ENCODE measurements at places on chromosomes 2 and 18. TPM values are rescaled to one million over a fixed set of nuclear protein-coding genes. Genes with fewer than 3 reads are reported as not detected.

DNA sequence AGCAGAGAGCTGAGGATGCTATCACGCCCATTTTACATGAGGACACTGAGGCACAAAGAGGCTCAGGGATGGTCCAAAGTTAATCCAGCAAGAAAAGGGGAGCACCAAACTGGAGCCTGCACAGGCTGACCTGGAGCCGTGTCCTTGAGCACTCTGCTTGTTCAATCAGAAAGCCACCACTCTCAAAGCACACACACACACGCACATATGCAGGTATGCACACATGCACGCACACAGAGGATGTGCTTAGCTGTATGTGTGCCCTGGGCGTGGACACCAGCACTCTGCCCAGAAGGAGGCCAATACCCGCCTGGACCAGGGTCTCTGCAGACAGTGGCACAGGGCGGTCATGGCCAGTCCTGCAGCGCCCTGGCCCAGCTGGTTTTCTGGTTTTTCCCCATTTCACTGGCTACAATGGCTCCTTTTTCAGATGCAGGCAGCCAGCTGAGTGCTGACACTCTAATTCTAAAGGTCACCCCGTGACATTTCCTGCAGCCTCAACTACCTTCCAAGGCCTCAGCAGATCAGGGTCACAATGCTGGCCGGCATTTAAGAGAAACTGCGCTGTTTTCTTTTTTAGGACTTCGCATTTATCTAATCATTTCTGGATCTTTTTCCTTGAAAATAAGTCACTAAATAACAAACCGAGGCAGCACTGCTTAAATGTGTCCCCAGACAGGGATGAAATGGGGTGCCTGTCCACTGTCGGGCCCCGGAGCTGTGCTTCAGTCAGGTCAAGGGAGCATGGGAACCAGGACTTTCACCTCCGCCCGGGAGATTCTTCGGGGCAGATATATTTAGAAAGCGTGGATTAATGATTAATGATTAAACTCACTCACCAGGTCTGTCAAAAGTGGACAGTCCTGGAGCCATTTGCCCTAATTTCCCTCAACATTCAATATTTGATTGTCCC, 104.5 kb downstream of the HDAC4 start:
- H3K4me1 ChIP-seq, result peaks cover 65% of the 10 kb centered on the region
- peaks cover 2% of the 10 kb centered on the region for H3K36me3 ChIP-seq
- H3K4me3 ChIP-seq, result no peak overlapping the region
- peak; percentile 81 for DNase-seq
- H3K27ac ChIP-seq, result no peak overlapping the region
- H3K27me3 ChIP-seq, result no peaks in the 10 kb centered on the region

DNA sequence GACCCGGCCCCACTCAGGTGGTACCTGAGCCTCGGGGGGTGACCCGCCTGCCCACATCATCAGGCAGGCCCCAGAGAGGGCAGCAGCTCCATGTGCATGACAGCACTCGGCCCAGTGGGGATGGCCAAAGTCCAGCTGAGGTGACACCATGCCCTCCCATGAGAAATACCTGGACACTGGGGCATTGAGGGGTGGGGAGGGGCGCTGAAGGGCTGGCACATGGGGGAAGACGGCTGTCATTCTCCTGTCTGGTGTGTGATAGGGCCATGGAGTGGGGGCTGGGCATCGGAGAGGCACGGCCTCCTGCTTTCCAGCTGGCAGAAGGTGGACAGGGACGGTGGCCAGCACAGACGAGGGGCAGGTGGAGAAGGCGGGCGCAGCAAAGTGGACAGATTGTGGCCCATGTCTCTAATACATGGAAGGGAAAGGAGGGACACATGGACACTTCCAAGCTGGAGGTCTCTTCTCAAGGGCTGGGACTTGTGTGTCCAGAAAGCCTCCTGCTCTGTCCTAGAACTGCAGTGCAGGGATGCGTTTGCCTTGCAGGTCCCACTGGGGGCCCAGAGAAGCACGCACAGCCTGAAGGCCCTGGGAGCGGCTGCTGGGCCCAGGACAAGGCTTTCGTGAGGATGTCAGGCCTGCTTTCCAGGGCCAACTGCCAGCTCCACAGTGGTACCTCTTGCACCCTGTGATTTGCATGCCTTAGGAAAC, 302.2 kb downstream of the NDUFA10 start:
- no peaks in the 10 kb centered on the region for H3K4me1 ChIP-seq
- no peaks in the 10 kb centered on the region for H3K36me3 ChIP-seq
- no peak overlapping the region for H3K4me3 ChIP-seq
- DNase-seq, result no peak
- H3K27me3 ChIP-seq, result no peaks in the 10 kb centered on the region

- H3K4me1 ChIP-seq, result no peaks in the 10 kb centered on the region
- H3K36me3 ChIP-seq, result no peaks in the 10 kb centered on the region
- H3K27me3 ChIP-seq, result no peaks in the 10 kb centered on the region
- H3K4me3 ChIP-seq, result no peak overlapping the region
- DNase-seq, result no peak
Measured at GRCh38 chr2:176284461-176285049, 15.3 kb downstream of the MTX2 start.

GRCh38 chr2:149597668-149598326, 10.2 kb upstream of the MMADHC start:
- no peaks in the 10 kb centered on the region for H3K36me3 ChIP-seq
- H3K27me3 ChIP-seq, result no peaks in the 10 kb centered on the region
- H3K4me1 ChIP-seq, result no peaks in the 10 kb centered on the region
- H3K27ac ChIP-seq, result no peak overlapping the region

- H3K27me3 ChIP-seq, result no peaks in the 10 kb centered on the region
- DNase-seq, result no peak
- H3K4me1 ChIP-seq, result no peaks in the 10 kb centered on the region
- no peak overlapping the region for H3K4me3 ChIP-seq
- H3K36me3 ChIP-seq, result no peaks in the 10 kb centered on the region
Measured at GRCh38 chr2:164574931-164575330, 46.4 kb downstream of the GRB14 start.

DNA sequence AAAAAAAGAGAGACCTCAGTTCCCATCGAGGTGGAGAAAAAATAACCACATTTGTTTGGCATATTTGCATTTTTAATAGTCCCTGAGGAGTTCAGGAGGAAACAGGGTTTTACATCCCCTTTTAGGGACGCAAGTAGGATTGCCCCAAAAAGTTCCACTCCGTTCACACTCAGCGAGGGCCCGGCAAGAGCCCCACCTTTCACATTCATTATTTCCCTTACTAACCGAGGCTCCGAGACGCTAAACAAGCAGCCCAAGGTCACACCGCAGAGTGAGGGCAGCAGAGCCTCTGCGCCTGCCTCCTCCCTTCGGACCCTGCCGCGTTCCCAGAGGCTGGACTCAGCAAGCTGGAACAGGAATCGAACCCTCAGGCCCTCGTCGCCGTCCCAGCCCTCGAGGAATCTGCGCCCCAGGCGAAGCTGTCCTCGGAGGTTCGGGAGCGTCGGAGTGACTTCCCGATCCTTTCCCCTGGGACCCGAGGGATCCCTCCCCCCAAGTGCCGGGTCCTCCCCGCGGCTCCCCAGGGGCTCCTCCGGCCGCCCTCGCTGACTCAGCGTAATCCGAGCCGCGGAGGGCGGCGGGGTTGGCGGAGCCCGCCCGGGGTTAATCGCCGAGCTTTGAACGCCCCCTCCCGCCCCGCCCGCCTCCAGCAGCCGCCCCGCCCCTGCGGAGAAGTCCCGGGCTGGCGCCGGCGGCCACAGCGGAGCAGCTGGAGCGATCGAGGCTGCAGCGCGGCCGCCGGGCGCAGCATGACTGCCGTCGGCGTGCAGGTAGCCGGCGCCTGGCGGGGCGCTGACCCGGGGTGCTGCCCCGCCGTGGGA, at the start of gene TMEM37:
Gene TMEM37 (plus strand): TSS at position 700 of the 821 bp plus-strand sequence. CDS start 50 bp downstream, at position 750.
- H3K36me3 ChIP-seq, result no peaks in the 10 kb centered on the region
- no peaks in the 10 kb centered on the region for H3K27me3 ChIP-seq
- peak within 1 kb of the TSS; percentile 50 for H3K4me3 ChIP-seq
- H3K4me1 ChIP-seq, result peaks cover 5% of the 10 kb centered on the region
- H3K27ac ChIP-seq, result peak within 1 kb of the TSS; percentile 85

DNA sequence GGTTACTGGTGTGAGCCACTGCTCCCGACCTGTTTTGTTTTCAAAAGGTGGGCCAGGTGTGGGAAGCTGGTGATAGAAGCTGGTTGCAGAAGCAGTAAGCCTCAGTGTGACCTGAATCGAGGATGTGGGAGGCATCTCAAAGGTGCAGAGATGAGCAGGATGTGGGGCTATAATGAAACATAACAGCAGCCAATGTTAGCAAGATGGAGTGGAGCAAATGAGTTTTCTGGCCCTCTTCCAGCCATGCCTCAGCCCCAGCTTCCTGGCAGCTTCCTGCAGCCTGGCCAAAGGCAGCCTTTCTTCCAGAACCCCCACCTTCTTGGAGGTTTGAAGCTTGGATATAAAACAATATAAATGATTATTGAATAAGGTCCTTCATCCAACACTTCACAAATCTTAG, 184.8 kb downstream of the NCK2 start:
- H3K27me3 ChIP-seq, result no peaks in the 10 kb centered on the region
- peak; percentile 49 for DNase-seq
- H3K36me3 ChIP-seq, result no peaks in the 10 kb centered on the region
- no peak overlapping the region for H3K4me3 ChIP-seq
- H3K4me1 ChIP-seq, result no peaks in the 10 kb centered on the region

GRCh38 chr2:15602393-15602792, 10.7 kb downstream of the DDX1 start:
- no peaks in the 10 kb centered on the region for H3K4me1 ChIP-seq
- no peak for DNase-seq
- H3K36me3 ChIP-seq, result peaks cover 47% of the 10 kb centered on the region
- H3K4me3 ChIP-seq, result no peak overlapping the region
- no peak overlapping the region for H3K27ac ChIP-seq

DNA sequence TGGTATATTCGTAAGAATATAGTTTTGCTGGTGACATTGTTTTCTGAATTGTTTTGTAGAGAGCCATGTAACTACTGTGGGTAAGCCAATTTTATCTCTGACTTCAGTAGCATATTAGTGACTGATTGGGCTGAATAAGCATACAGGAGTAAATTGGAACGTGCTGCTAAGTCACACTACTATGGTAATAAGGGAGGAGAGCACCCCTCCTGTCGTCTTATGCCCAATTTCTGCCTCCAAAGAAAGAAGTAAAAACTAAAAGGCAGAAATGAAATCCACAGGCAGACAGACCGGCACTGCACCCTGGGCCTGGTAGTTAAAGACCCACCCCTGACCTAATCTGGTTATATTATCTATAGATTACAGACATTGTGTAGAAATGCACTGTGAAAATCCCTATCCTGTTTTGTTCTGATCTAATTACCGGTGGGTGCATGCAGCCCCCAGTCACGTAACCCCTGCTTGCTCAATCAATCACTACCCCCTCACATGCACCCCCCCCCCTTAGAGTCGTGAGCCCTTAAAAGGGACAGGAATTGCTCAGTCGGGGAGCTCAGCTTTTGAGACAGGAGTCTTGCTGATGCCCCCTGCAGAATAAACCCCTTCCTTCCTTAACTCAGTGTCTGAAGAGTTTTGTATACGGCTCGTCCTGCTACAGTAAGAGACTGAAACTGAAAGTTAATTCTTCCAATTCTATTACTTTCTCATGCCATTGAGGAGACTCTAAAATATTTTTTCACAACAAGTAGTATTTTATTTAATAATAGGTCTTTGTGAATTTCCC, 167.0 kb downstream of the ZNF804A start:
- no peak overlapping the region for H3K27ac ChIP-seq
- no peaks in the 10 kb centered on the region for H3K4me1 ChIP-seq
- no peaks in the 10 kb centered on the region for H3K36me3 ChIP-seq
- no peaks in the 10 kb centered on the region for H3K27me3 ChIP-seq
- DNase-seq, result peak; percentile 29

GRCh38 chr2:64699712-64700111, 46.0 kb upstream of the SERTAD2 start:
- H3K4me1 ChIP-seq, result no peaks in the 10 kb centered on the region
- DNase-seq, result no peak
- no peaks in the 10 kb centered on the region for H3K36me3 ChIP-seq
- no peak overlapping the region for H3K27ac ChIP-seq
- H3K4me3 ChIP-seq, result no peak overlapping the region
- no peaks in the 10 kb centered on the region for H3K27me3 ChIP-seq

DNA sequence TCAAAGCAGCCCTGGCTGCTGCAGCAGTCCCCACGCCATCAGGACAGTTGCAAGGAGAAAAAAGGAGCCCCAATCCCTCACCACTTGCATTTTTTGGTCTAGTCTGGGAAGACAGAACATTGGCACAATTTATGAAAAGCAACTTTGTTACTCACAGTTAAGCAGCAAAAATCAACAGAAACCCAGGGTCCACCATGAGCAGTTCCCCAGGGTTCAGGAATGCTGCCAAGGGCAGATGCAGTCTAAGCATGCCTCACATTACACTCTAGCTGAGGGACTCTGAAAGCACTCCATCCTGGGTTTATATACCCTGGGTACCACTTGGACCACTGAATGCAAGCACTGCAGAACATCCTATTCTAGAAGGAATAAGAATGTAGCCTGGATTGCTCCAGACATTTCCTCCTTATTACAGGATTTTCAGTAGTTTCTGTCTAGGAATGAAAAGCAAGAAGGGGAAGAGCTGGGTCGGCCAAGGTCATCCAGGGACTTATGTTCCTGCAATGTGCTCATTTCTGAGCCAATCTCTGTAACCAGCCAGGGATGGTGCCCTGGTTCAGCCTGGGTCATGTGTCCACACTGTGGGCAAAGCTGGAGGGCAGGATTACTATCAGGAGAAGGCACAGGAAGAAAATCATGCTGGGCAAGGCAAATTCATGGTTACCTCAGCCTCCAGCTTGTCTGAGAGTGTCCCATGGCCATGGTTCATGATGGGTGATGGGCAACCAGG, 19.5 kb upstream of the TMEM163 start:
- no peaks in the 10 kb centered on the region for H3K27me3 ChIP-seq
- DNase-seq, result no peak
- no peaks in the 10 kb centered on the region for H3K4me1 ChIP-seq
- no peak overlapping the region for H3K27ac ChIP-seq
- H3K4me3 ChIP-seq, result no peak overlapping the region
- no peaks in the 10 kb centered on the region for H3K36me3 ChIP-seq

- no peak overlapping the region for H3K4me3 ChIP-seq
- H3K27me3 ChIP-seq, result no peaks in the 10 kb centered on the region
- H3K36me3 ChIP-seq, result no peaks in the 10 kb centered on the region
- no peak for DNase-seq
- H3K4me1 ChIP-seq, result no peaks in the 10 kb centered on the region
- H3K27ac ChIP-seq, result no peak overlapping the region
Measured at GRCh38 chr18:73279498-73279897, 411.7 kb upstream of the NETO1 start.

GRCh38 chr2:238845583-238846377, 2.1 kb upstream of the TWIST2 start:
- DNase-seq, result no peak
- no peaks in the 10 kb centered on the region for H3K36me3 ChIP-seq
- H3K27me3 ChIP-seq, result peaks cover 38% of the 10 kb centered on the region
- no peaks in the 10 kb centered on the region for H3K4me1 ChIP-seq
- H3K4me3 ChIP-seq, result no peak overlapping the region
- H3K27ac ChIP-seq, result no peak overlapping the region

GRCh38 chr2:141316103-141316502, 814.7 kb downstream of the LRP1B start:
- H3K4me1 ChIP-seq, result no peaks in the 10 kb centered on the region
- no peaks in the 10 kb centered on the region for H3K27me3 ChIP-seq
- no peaks in the 10 kb centered on the region for H3K36me3 ChIP-seq
- no peak overlapping the region for H3K27ac ChIP-seq

- H3K4me3 ChIP-seq, result no peak overlapping the region
- H3K27me3 ChIP-seq, result no peaks in the 10 kb centered on the region
- no peaks in the 10 kb centered on the region for H3K4me1 ChIP-seq
- no peaks in the 10 kb centered on the region for H3K36me3 ChIP-seq
Measured at GRCh38 chr2:186068139-186068801, 329.7 kb downstream of the FSIP2 start.

The TRIM54 gene
- polyA plus RNA-seq, result 1.3 TPM

The FEV gene
- polyA plus RNA-seq, result 2.9 TPM

The IL1F10 gene
- not detected for polyA plus RNA-seq

The DARS1 gene
- 27.8 TPM for polyA plus RNA-seq

The VWC2L gene
- polyA plus RNA-seq, result 0.03 TPM

The SRD5A2 gene
- not detected for polyA plus RNA-seq

The STPG4 gene
- 0.06 TPM for polyA plus RNA-seq

Data from small intestine (tissue), 16 donors.